ENCODE measurements at places on chromosomes 5 and 9. TPM values are rescaled to one million over a fixed set of nuclear protein-coding genes. Genes with fewer than 3 reads are reported as not detected.

The PCDHGB3 gene
- total RNA-seq: 5.1 TPM

The IRF1 gene
- 21.2 TPM for total RNA-seq

The SIL1 gene
- total RNA-seq: 109 TPM

The GARIN3 gene
- not detected for total RNA-seq

The NUTM2G gene
- not detected for total RNA-seq

The FBN2 gene
- total RNA-seq: 14.7 TPM

The IDNK gene
- total RNA-seq: 7.4 TPM

The C7 gene
- total RNA-seq: 0.26 TPM

The MYOZ3 gene
- total RNA-seq: 0.47 TPM

The SFXN1 gene
- 40.0 TPM for total RNA-seq

The C9orf153 gene
- total RNA-seq: 0.32 TPM

The ENTREP1 gene
- under 0.01 TPM for total RNA-seq

All from bronchial smooth muscle cell (primary cell).